Central memory CD8-positive, alpha-beta T cell (primary cell): ENCODE measurements at places on chromosomes 16 and 17.
A peak's percentile ranks its signal among the peaks of the same experiment; 100 is the strongest.

GRCh38 chr17:45227926-45228762, 6.5 kb downstream of the FMNL1 start:
- peak overlapping the region; percentile 91 for H3K4me3 ChIP-seq
- DNase-seq = no peak
- H3K27me3 ChIP-seq = no peaks in the 10 kb centered on the region
- H3K4me1 ChIP-seq = peaks cover 95% of the 10 kb centered on the region
- H3K27ac ChIP-seq = peak overlapping the region; percentile 99

GRCh38 chr16:56470232-56470631, 18.9 kb downstream of the OGFOD1 start:
- no peak overlapping the region for H3K4me3 ChIP-seq
- H3K27me3 ChIP-seq = no peaks in the 10 kb centered on the region
- H3K36me3 ChIP-seq = peaks cover 76% of the 10 kb centered on the region
- H3K4me1 ChIP-seq = no peaks in the 10 kb centered on the region
- DNase-seq = no peak

DNA sequence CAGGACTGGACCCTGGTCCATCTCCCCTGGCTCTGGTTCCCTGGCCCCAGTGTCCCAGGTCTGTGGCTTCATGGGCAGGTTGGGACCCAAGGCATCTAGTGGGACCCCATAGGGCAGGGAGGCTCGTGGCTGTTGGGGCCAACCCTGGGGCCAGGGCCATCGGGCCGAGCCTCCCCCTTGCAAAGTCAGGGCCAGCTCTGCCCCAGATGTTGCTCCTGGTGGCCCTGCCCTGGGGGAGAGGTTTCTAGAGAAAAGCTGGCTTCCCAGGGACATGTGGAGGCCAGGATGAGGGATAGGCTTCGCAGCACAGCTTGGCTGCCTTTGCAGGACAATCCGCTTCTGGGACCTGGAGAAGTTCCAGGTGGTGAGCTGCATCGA, 16.6 kb downstream of the KATNB1 start:
- DNase-seq = no peak
- peaks cover 6% of the 10 kb centered on the region for H3K4me1 ChIP-seq
- no peaks in the 10 kb centered on the region for H3K27me3 ChIP-seq

DNA sequence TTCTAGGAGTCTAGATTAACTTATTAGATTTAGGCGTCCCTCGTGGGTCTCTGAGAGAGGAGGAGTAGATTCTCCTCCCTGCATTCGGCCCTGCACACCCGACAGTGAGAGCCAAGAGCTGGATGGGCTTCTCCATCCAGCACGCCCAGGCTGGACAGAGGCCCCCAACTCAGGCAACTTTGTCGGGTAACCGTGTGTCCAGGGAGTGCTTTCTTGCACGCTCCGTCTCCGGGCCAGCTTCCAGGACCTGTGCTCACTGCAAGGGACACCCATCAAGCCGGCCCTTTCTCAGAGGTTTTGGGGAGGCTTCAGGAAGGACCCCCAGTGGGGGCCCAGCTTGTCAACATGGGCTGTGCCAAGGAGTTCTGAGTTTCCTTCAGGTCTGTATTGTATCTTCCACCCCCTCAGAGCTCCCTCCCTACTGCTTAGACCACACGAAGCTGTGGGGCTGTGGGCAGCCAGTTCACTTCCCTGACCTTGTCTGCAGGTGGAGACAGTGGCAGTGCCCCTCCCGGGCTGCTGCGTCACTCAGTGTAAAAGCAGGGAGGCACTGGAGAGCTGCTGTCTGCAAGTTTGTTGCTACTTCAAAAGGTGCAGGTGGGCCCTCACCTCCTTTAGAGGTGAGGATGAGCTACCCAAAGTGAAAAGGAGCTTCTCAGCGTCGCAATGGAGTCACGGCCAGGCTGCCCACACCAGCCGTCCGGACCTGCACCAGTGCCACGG, 24.0 kb upstream of the C16orf78 start:
- no peak for DNase-seq
- H3K4me1 ChIP-seq = no peaks in the 10 kb centered on the region
- no peak overlapping the region for H3K27ac ChIP-seq
- H3K4me3 ChIP-seq = no peak overlapping the region

- H3K27ac ChIP-seq = no peak overlapping the region
- no peaks in the 10 kb centered on the region for H3K4me1 ChIP-seq
- no peaks in the 10 kb centered on the region for H3K36me3 ChIP-seq
- no peak overlapping the region for H3K4me3 ChIP-seq
- DNase-seq = no peak
- peaks cover 59% of the 10 kb centered on the region for H3K27me3 ChIP-seq
Observed at GRCh38 chr16:19415461-19415860, 2.2 kb upstream of the TMC5 start.

- no peak for DNase-seq
- no peaks in the 10 kb centered on the region for H3K4me1 ChIP-seq
- no peak overlapping the region for H3K27ac ChIP-seq
- H3K27me3 ChIP-seq = no peaks in the 10 kb centered on the region
- no peak overlapping the region for H3K4me3 ChIP-seq
Observed at GRCh38 chr16:85767531-85767930, 16.6 kb upstream of the C16orf74 start.

DNA sequence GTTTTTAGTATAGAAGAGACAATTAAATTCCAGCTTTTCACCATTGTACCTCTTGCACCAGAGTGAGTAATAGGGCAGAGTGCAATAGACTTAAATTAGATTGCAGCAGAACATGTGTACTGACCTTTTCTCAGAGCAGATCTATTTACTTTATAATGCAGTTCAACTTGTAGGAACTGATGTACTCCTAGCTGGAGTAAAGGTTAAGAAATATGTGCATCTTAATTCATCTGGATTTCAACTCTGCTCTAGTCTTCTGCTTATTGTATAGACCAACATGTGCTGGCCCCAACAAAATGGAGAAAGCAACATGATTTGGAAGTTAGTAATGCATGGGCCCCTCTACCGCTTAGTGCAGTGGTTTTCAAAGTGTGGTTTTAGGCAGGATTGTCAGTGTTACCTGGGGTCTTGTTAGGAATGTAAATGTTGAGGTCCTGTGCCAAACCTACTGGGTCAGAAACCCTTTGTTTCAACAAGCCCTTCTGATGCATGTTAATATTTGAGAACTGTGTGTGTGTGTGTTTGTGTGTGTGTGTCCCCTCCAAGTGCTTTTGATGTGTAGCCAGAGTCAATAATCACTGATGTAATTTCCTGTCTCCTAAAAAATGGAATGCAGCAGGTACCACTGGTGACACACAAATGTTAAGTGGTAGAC, 138.6 kb downstream of the TOX3 start:
- H3K4me3 ChIP-seq = no peak overlapping the region
- H3K27ac ChIP-seq = no peak overlapping the region
- H3K4me1 ChIP-seq = no peaks in the 10 kb centered on the region
- no peaks in the 10 kb centered on the region for H3K27me3 ChIP-seq
- no peak for DNase-seq

DNA sequence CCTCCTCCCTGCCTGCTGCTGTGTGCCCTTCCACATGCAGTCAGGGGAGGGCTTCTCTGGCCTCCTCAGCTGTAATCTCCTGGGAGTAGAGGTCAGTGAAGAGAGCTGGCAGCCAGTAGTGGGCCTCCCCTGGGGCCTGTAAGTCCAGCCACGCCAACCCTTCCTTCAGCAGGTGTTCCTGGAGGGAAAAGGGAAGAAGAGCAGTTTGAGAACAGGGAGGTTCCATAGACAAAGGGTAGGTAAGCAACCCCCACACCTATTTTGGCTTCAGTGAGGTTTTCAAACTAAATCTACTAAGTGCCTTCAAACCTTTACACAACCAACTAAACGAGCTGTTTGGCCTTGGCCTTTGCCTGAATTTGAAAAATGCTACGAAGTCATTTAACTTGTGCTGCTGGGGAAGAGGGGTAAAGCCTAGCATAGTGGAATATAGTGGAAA, 14.2 kb downstream of the SNF8 start:
- DNase-seq = no peak
- H3K4me1 ChIP-seq = peaks cover 17% of the 10 kb centered on the region
- no peak overlapping the region for H3K27ac ChIP-seq
- no peaks in the 10 kb centered on the region for H3K27me3 ChIP-seq
- peaks cover 50% of the 10 kb centered on the region for H3K36me3 ChIP-seq
